ENCODE measurements at places on chromosomes 7 and 10.

DNA sequence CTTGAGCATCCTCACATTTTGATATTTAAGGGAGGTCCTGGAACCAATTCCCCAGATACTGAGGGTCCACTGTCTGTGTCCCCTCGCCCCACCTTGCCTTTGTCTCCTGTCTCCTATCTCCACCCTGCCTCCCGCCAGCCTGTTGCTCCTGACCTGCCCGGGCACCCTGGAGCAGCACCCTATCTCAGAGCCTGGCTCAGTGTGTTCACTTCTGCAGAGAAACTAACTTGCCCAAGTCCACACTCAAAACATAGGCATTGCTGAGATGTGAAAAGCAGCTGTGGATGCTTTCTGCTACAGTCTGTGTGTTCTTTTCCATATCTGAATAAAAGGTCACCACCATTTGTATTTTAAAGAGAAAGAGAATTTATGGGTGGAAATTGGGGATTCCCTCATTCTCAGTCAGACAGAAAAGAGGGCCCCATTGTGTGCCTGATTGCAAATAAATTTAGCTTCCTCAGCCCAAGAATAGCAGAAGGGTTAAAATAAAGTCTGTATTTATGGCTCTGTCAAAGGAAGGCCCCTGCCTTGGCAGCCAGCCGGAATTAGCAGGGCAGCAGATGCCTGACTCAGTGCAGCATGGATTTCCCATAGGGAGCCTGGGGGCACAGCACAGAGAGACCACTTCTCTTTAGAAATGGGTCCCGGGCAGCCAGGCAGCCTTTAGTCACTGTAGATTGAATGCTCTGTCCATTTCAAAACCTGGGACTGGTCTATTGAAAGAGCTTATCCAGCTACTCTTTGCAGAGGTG is 161.3 kb downstream of the EGFR start:
- DNase-seq: no peak

DNA sequence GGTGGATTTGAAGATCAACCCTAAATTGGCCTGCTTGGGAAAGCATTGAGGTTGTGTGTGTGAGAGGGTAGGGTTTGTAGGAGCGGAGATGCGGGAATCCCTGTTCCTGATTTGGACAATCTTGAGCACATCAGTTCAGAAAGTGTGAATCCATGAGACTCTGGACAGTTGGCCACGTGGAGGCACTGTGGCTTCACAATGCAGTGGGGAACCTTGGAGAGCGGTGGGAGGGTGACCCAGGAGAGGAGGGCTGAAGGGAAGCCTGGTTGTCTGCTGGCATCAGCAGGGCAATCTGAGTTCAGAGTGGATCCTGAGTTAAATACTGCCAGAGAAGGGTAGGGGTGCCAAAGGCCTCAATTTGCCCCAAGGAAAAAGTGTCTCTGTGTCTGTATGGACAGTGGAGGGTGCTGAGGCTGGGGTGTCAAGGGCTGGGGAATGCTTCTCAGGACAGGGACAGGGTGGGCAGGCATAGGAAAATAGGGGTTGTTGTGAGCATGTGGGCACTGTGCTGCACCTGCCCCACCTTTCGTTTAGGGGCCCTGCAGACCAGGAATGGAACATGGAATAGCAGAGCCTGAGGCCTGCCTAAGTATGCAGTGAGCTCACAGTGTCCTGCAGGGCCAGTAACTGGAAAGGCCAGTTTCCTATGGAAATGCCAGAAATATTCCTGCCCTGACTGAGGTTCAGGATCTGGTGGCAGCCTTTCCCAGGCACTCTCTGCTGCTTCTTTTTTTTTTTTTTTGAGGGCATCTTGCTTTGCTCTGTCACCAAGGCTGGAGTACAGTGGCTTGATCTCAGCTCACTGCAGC is 162.9 kb upstream of the PRSS58 start:
- DNase-seq: no peak

DNA sequence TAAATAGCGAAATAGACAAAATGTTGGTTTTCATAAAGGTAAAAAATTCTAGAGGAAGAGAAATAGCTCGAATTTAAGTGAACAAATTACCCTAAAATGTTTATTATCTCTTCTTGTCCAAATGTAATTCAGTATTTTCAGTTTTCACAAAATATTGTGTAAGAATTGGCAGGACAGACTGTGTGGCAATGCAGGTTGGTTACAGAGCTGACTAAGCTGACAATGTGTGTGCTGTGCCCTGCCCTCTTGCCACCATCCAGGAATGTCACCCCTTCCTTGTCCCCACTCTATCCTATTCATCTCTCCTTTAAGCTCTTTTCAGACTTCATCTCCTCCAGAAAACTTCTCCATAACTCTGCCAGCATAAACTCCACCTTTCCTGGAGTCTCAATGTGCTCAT is 46.1 kb downstream of the COL28A1 start:
- no peak for DNase-seq

DNA sequence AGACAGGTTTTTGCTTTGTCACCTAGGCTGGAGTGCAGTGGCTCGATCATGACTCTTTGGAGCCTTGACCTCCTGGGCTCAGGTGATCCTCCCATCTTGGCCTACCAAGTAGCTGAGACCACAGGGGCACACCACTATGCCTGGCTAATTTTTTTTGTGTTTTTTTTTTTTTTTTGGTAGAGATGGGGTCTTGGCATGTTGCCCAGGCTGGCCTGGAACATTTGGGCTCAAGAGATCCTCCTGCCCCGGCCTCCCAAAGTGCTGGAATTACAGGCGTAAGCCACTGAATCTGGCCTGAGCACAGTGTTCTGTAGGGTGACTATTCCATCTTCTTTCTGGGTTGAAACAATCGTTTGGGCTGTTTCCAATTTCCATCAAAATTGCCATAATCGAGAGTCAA is 1.5 kb upstream of the MUC3A start:
- DNase-seq: no peak

DNA sequence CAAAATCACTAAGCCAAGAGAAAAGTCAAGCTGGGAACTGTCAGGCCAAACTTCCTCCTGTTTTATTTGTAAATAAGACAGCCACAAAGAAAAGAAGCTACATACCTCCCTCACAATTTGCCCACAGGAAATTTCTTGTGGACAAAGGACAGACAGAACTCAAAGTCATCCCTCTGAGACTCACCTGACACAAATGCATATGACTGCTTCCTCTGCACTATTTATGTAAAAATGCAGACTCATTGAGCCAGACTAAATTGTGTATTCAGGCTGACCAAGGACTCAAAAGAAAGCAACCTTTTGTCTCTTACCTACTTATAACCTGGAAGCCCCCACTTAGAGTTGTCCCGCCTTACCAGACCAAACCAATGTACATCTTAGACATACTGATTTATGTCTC is 11.8 kb downstream of the TOMM7 start:
- no peak for DNase-seq

GRCh38 chr10:71697938-71698709 is 21.5 kb downstream of the C10orf105 start:
- no peak for DNase-seq

GRCh38 chr10:75962395-75963061 is 531.1 kb downstream of the LRMDA start:
- DNase-seq: no peak

- DNase-seq: no peak
Observed at GRCh38 chr7:155324012-155324917, 26.6 kb downstream of the INSIG1 start.

GRCh38 chr10:12419262-12419847 is 70.0 kb downstream of the CAMK1D start:
- DNase-seq: no peak

GRCh38 chr10:80253266-80253962 is 36.0 kb downstream of the MAT1A start:
- DNase-seq: no peak

DNA sequence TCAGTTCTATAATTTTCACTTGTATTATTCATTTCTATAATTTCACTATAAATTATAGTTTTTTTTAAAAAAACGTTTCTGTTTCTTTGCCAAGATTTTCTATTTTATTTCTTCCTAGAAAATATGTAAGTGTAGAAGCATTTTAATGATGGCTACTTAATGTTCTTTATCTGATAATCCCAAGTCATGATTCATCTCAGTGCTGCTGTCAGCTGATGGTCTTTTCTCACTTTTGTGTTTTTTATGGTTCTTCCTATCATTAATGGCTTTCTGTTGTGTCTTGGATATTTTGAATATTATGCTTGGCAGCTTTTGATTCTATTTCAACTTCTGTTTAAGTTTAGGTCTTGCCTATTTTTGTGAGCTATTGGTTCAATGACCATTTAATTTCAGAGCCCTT is 268.6 kb downstream of the BAMBI start:
- DNase-seq: no peak

- DNase-seq: no peak
Observed at GRCh38 chr10:89182894-89183293, 24.2 kb downstream of the CH25H start.

GRCh38 chr7:151711906-151712809 is 164.8 kb downstream of the PRKAG2 start:
- DNase-seq: no peak

DNA sequence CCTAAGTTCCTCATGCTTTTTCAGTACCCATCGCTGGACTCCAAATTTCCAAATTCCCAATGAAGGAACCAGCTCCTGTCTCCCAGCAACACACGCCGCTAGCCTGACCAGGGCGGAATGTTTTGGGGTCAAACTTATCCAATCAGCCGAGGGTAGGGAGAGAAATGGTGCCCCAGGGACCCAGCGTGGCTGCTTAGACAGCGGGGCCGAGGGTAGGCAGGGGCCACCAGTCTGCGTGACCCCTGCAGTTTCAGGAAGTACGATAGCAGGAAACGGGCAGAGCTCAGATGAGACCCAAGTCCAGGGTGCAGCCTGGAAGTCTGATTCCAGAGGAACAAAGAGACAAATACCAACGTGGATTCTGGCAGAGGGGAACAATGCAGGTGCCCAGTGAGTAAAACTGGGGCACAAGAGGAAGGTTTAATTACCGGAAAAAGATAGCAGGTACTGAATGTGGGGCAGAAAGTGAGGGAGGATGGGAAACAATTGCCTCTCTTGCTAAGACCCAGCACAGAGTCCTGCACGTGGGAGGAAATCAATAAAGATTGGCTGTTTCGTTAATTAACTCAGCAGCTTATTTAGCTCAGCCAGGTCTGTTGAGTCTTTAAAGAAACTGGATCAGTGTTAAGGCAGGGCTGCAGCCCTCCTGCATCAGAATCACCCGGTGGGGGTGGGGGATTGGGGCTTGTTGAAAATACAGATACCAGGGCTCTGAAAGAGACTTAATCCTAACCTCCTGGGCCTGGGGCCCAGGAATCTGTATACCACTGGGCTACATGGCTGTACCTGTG is 50.4 kb upstream of the NFE2L3 start:
- DNase-seq: peak; percentile 53

GRCh38 chr10:70759781-70760180 is 25.4 kb downstream of the TBATA start:
- DNase-seq: peak; percentile 20

GRCh38 chr10:1664333-1664964 is 72.9 kb downstream of the ADARB2 start:
- no peak for DNase-seq

DNA sequence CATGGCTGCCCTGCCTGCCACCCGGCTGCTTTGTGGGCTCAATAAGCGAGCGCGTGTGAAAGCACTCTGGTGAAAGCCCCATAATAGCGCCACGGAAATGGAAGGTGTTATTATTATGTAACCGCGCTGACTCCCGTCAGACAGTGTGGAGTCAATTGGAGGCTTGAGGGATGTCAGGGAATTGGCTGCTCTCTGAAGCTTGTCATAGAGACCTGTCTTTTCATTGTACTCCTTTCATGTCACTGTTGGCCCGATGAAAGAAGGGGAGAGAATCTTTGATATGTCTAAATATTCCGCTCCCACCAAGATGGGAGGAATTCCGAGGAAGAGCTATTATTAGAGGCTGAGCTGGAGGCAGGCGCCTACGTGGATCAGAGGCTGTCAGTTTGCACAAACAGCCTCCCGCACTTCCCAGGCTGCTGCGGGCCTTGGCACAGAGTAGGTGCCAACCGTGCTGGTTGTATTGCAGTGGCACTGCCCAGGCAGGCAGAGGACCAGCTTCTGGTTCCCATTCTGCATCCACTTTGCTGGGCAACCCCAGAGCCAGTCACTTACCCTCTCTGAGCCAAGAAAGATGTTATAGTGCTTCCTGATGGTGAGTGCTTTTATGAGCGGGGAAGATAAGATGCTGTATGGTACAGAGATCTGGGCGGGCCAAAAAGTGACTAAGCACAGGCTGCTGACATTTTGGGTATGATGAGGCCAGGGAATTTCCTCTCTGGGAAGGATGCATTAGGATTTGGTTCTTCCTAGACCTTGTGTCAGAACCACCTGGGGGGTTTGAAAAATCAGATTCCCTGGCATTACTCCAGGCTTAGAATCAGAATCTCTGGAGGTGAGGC is 151.4 kb downstream of the RPS24 start:
- DNase-seq: no peak

DNA sequence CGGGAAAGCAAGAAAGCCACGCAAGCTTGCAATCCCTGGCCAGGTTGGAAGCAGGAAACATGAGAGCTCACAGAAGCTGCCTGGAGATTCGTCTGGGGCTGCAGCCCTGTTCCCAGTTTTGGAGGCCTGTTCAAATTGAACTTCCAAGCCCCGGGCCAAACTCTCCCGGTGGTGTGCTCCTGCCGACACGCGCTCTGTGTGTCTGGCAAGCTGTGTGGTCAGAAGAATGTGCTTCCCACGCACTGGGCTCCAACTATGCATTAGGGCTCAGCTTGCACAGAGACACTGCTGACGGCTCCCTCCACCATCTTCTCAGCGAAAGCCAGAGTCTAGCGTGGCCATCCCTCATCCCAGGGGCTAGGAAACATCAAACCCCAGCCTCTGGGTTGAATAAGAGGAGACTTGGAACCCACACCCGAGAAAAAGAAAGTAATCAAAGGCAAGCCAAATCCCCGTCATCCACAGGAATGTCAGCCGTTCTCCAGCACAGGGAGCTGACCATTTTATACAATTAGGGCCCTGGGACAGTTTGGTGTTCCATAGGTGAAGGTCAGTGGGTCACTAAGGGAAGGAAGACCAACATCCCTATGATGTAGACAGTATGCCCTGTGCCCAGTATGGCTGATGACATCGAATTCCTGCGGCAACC is 107.2 kb downstream of the FGFR2 start:
- no peak for DNase-seq

- peak; percentile 86 for DNase-seq
Observed at GRCh38 chr7:132103718-132104117, 472.6 kb downstream of the PLXNA4 start.

DNA sequence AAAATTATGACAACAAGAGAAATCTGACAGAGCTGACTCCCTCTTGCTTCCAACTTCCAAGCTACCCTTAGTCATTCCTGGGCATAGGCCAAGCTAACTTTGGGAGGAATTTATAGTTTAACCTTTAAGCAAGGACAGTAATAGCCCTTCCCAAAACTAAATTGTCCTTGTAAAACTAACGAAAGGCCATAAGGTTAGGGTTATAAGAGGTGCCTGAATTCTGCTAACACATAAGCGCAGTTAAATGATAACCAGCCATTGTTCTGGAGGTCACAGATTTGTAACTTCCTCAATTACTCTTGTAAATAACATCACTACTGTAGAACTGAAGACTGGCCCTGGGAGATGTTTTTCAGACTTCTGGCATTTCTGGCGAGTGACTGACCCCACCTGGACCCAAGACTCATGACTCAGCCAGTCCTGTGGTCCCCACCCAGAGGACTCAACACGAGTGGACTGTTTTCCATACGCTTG is 481.2 kb downstream of the KCNMA1 start:
- no peak for DNase-seq

GRCh38 chr10:77071001-77071511 is 566.6 kb downstream of the KCNMA1 start:
- DNase-seq: no peak
